ENCODE measurements at places on chromosomes 6 and 20.

DNA sequence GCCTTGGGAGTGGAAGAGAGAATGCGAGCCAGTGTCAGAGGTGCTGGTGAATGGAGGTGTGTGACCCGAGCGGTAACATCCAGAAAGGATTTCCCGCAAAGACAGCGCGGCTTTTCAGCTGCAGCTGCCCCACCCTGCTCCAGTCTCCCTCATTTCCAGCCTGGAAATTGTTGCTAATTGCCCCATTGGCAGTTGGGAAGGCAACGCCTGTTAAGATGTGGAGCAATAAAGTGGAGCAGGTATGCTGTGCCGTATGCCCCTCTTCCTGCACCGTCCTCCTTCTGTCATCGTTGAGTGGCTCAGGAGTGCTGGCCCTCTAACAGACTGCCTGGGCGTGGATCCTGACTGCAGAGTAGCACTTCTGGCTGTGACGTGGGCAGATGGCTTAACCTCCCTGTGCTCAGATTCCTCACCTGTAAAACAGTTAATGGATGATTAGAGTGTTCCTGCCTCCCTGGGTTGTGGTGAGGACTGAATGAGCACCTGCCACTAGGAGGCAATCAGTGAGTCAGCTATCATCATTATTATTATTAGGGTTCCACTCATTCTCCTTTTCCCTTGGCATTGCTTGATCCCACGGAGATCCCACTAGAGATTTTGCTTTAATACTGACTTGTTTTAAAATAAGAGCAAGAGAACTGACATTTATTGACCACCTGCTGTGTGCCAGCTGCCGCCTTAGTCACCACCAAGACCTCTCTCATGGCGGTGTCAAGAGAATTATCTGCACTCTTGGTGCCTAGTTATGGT, 11.7 kb downstream of the ARFGEF2 start:
- DNase-seq: no peak

GRCh38 chr6:24935366-24936152, at the start of gene RIPOR2:
Gene RIPOR2 (minus strand): TSS chr6:24935960. CDS start chr6:24935898, 62 bp downstream.
- DNase-seq: no peak

DNA sequence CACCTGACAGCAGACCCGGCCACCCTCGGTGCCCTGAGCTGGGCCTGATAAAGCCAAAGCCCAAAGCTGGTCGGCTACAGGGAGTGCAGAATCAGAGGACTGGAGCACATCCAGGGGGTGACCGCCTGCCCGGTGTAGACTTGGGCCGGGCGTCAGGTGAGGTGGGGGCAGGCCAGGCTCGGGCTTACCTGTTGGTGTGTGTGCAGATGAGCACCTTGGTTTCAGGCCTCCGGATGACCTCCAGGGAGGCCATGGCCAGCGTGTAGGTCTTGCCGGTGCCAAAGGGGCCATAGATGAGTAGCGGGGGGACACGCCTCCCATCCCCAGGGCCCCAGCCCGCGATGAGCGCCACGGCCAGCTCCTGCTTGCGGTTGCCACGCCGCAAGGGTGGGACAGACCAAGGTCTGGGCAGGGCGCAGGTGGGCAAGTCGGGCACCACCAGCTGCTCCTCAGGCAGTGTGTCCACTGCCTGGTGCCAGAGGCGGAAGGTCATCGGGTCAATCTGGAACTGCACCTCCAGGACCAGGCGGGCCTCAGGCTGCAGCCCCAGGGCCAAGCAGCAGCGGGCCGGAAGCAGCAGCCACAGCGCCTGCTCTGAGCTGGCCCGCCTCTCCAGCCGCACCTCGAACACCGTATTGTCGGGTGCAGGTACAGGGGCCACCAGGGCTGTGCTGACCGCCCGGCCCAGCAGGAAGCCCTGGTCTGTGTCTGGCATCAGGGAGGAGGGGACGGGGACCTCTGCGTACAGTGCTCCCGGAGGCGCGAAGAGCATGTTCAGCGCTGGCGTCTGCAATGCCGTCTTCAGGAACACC, 5.7 kb downstream of the HELZ2 start:
- no peak for DNase-seq

DNA sequence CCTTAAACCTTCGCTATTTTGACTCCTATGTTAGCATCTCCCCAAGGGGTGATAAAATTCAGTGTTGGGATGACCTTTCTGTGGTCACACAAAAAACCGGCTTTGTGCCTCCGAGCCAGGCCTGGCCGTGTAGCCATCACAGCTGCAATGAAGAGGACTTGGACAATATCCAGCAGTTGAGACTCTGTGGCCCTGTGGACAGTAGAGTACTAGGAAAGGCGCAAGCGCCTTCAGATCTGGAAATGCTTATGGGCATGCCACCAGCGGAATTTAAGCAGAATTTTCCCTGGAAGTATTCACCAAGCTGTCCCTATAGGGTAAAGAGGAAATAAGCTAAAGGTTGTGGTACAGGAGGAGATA, 63.3 kb upstream of the SLC2A12 start:
- DNase-seq: no peak

DNA sequence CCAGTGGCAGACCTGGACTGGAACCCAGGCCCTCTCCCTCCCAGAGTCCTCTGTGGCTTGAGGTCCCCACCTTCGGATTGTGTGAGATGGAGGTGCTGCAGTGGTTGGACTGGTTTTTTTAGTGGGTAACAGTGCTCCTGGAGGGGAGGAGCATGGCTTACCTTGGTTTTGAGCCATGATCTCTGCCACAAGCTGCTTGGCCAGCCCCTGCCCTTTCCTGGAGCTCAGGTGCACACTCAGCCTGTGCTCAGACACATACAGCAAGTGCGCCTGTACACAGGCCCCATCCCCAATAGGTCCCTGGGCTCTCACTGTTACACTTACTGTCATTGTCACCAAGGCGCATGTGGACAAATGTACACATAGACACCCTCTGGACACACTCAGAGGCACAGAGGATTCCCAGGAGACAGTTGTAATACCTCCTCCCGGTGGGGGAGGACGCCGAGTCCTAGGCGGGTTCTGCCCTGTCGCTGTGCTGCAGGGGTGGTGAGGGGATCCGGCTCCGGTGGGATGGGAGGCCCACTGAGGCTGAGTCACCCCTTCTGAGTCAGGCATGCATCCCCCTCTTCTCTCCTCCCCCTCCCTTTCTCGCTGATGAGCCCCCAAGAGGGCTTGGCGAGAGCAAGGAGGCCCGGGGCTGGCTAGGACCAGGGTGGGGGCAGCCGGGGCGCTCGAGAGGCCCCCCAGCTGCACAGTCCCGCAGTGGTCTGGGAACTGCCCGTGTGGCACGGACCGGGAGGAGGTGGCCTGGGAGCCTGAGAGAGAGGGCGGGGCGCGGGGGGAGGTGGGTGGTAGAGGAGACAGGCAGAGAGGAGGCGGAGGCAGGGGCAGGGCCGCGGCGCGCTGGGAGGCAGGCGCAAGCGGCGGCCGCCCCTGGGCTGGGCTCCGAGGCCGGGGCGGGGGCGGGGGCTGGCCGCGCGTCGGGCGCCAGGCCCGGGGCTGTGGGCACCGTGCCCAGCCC, 522 bp upstream of the EPB41L1 start:
- peak; percentile 31 for DNase-seq

DNA sequence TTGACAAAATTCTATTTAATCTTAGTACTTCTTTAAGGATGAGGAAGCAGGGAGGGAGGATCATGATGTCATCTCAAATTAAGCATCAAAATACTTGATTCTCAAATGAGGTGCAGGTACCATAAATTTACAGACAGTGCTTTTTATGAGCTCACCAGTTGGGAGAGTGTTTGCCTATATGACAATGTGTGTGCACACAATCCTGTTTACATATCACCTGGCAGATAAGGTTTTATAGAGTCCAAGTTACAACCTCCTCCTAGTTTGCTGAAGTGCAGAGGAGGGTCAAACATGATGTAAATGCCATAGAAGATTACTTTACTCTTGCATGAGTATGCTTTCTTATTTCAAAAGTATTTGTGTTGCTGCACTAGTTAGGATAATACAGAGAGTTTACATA, 6.4 kb downstream of the ATXN1 start:
- no peak for DNase-seq

- no peak for DNase-seq
Measured at GRCh38 chr20:52746190-52746589, 226.0 kb upstream of the TSHZ2 start.

- no peak for DNase-seq
Measured at GRCh38 chr6:126232671-126233070, 107.2 kb upstream of the CENPW start.

DNA sequence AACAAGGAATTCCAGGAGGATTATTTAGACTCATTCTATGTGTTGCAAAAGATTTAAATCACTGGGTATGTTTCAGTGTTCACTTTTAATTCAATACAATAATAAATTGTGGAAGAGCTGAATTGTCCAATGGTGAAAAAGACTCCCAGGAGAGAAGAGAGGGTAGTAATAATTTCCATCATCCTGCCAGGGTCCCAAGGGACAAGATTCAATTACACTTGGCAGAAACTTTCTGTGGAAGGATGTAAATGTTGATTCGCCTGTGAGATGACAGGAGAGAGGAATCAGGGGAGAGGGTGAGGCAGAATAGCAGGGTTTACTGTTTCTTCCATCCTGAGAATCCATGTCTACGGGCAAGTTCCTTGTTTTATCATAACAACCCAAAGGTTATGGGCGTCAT, 342.7 kb downstream of the ESR1 start:
- no peak for DNase-seq

DNA sequence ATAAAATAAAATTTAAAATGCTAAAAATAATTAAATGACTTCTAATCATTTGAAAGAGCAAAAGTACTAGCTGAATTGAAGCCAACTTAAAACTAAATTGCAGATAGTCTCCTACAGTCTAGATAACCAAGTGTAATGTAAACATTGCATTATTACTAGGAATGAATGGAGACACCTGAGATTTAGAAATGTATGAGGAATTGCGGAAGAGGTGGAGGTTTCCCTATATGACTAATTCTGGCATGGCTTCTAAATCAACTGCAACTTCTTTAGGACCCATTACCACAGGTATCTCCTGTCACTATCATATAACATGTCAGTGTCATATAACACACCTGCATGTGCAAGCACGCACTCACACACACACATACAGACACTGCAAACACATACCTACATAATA, 13.2 kb upstream of the GPR6 start:
- no peak for DNase-seq

GRCh38 chr6:38997128-38997761, 51.3 kb upstream of the GLP1R start:
- peak; percentile 11 for DNase-seq

- no peak for DNase-seq
Measured at GRCh38 chr20:33019465-33020277, 11.8 kb upstream of the BPIFB6 start.

- no peak for DNase-seq
Measured at GRCh38 chr20:34871320-34871926, 1.2 kb downstream of the GGT7 start.

- no peak for DNase-seq
Measured at GRCh38 chr20:51387125-51387875, 155.2 kb downstream of the NFATC2 start.

GRCh38 chr6:132219901-132220300, 181.4 kb downstream of the MOXD1 start:
- no peak for DNase-seq

GRCh38 chr6:1821513-1822183, 211.9 kb downstream of the FOXC1 start:
- no peak for DNase-seq

- DNase-seq: no peak
Measured at GRCh38 chr6:143698759-143699429, 21.1 kb downstream of the PHACTR2 start.

GRCh38 chr20:54650052-54650719, 174.8 kb downstream of the DOK5 start:
- DNase-seq: no peak

DNA sequence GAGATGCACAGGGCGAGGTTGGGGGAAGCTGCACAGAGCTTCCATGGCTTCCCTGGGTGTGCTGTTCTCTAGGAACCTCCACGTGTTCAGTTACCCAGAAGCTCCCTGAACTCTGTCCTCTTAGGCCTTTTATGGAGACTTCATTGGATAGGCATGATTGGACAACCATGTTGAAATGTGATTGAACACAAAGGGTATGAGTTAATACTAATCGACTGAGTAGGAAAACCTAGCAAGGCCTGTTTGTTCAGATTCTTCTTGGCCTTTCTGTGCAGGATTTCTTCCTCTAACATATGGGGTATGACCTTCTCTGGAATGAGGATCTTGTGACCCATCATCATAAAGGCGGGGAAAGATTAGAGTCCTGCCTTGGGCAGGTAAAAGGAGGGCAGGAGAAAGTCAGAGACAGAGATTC, 70.7 kb upstream of the SMIM29 start:
- no peak for DNase-seq

GRCh38 chr6:108408861-108409260, 114.0 kb downstream of the AFG1L start:
- DNase-seq: no peak

DNA sequence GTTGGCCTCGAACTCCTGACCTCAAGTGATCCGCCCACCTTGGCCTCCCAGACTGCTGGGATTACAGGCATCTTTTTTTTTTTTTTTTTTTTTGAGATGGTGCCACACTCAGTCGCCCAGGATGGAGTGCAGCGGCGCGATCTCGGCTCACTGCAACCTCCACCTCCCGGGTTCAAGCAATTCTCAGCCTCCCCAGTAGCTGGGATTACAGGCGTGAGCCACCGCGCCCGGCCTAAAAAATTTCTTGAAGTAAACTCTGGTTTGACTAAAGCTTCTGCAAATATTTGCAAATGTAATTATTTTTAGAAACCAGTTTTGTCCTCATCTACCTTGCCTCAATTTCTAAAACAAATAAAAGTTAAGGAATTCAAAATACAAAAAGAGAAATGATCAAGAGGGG, 1.2 kb downstream of the IBTK start:
- no peak for DNase-seq

DNA sequence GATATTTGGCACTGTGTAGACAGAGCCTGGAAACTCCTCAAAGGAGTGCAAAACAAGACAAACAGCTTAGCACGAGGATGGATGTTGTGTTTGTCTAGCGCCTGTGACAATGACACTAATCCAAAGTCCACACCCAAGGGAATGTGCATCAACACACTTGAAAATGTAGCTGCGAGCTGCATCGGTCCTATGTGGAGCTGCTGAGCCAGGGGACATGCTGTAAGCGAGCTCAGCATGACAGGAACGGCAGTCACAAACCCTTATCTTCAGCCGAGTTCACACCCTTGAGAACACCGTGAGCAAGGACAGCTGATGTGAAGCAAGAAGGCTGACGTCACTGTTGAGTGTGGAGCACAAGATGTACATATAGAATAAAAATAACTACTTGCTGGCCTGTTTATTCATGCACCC, 684.3 kb downstream of the QKI start:
- DNase-seq: no peak

GRCh38 chr20:24782801-24783630, 166.1 kb upstream of the CST7 start:
- DNase-seq: no peak

- peak; percentile 51 for DNase-seq
Measured at GRCh38 chr6:169990095-169991030, 238.9 kb downstream of the ERMARD start.

Data from activated CD4-positive, alpha-beta T cell treated with anti-CD3 and anti-CD28 coated beads for 24 hours (primary cell).